ENCODE measurements at places on chromosomes 3 and 15.

GRCh38 chr3:110016235-110016815 is 679.0 kb upstream of the DPPA4 start:
- no peak for DNase-seq

GRCh38 chr3:46135475-46135874 is 72.6 kb downstream of the CCR1 start:
- no peak for DNase-seq

GRCh38 chr15:80929689-80930088 is 59.9 kb downstream of the MESD start:
- peak; percentile 25 for DNase-seq

- no peak for DNase-seq
Observed at GRCh38 chr15:50718700-50719125, 32.1 kb upstream of the TRPM7 start.

GRCh38 chr3:188978421-188979171 is 193.2 kb upstream of the TPRG1 start:
- peak; percentile 64 for DNase-seq

DNA sequence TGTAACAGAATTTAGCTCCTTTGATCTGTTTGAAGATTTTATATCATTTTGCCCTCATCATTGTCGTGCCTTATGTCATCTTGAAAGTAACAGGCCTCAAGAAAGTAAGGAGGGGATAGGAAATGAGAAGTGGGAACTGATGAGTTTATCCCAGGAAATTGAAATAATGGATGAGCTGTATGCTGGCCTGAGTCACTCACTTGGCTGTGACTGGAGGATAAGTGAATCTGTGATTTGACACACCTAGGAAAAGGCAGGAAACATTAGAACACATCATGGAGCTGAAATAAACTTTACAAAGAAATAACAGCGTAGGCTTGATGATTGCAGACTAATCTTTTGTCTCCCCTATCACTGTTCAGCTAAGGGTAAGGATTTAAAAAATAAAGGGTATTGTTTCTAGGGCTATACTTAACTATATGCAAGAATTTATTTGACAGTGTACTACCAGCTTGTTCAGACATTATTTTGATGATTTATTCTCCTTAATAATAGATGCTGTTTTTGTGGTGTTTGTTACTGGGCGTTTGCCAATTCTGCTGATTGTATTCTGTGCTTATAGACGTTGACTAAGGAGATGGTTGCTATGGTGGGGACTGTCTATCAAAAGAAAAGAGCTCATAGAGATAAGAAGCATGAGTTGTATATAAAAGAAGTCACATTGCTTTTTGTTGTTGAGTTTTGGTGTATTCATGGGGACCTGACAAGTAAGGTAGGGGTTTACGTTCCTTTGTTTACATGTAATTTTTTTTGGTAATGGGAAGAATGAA is 105.6 kb upstream of the ROPN1 start:
- peak; percentile 17 for DNase-seq

- peak; percentile 43 for DNase-seq
Observed at GRCh38 chr3:30760040-30760695, 134.3 kb downstream of the GADL1 start.

DNA sequence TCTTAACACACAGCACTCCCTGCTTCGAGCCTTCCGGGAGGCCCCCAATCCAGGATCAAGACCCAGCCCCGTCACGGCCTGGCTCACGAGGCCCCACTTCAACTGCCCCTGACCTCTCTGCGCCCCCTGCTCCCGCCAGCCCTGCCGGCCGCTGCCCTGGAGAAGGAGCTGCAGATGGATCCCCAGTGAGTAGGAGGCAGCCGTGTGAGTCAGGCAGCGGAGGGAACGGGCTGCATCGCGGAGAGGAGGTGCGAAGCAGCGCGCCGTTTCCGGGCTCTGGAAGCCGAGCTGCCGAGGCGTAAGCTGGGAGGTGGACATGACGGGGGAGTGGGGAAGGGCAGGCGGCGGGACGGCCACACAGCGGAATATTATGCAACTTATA is 133.4 kb downstream of the TPRA1 start:
- DNase-seq, result peak; percentile 74

DNA sequence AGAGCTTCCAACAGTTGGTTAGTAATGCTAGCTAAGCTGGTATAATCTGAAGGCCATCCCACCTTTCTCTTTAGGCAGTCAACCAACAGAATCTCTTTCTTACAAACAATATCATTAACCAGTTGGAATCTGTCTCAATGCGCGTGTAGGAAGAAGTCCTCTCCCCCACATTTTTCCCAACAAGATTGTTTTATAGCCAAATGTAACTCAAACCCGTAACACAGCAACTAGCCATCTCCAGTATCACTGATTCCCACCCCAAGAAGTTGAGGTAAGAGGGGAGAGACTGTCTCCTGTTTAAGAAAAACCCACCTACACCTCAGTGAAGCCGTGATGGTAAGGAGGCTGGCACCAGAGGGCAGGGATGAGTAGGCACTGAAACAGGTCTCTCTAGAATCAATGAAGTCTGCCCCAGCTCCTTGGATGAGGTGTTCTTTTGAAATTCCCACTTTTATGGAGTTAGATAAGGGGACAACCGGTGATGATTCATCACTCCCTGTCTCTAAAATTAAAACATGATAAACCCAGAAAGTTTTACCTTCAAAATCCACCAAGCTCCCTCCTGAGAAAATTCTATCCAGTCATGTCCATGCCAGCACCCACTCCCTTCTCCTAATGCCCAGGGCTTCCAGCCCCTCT is 30.9 kb downstream of the CDC25A start:
- peak; percentile 40 for DNase-seq

DNA sequence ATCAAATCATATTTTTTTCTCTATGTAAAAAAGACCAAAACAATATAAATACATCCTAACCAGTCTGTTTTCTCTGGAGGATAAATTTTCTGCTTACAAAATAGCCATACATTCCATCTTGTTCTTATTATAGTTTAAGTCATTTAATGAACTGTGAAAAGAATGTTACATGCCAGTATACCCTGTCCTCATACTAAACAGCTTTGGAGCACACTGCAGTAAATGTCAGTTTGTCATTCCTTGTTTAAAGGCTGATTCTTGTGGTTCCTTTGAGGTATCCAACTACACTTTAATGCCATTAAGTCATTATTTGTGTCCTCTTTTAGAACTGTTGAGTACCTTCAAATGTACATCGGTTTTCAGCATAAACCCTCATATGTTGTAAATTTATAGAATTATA is 52.7 kb upstream of the DCBLD2 start:
- DNase-seq, result peak; percentile 35

GRCh38 chr15:72722071-72722696 is 36.2 kb downstream of the BBS4 start:
- peak; percentile 65 for DNase-seq

DNA sequence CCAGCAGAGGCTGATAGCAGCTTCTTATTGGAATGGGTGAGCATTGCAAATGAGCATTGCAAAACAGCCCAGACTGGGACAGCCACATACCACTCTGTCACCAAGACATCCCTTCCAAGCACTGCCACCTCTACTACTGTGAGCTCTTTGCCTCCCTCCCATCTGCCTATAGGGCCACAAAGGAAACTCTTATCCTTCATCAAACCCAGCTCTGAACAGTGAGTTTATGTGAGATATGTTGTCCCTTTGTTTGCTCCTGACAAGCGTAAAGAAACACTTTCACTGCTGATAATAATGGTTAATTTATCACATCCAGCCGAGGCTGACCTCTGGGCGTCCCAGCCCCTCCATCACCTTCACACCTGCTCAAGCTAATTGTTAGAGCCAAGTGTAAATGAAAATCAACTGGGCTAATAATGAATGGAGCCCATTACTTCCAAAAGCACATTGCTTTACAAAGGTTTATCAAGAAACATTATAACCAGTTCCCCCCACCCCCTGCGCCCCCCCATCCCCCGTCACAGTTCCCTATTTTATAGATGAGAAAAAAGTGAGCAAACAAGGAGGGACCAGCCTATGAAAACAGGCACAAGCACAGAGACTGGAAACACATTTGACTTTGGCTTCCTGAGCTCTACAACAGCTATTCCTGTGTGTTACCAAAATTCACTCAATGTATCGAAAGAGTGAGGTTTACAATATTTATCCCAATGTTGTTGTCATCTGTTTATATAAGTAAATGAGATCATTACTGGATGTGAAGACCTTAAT is 146.3 kb downstream of the ANXA2 start:
- DNase-seq, result no peak

DNA sequence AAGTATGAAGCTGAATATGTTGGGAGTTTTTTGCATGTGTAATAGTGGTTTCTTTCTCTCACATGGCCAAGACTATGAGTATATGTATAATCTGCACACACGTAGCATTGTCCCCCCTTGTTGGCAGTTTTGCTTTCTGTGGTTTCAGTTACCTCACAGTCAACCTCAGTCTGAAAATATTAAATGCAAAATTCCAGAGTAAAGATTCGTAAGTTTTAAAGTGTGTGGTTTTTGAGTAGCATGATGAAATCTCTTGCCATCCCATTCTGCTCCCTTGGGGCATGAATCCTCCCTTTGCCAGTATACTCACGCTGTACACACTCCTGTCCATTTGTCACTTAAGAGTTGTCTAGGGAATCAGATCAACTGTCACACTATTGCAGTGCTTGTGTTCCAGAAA is 742.0 kb upstream of the CCDC54 start:
- DNase-seq, result peak; percentile 93

GRCh38 chr3:151557068-151557840 is 96.4 kb upstream of the IGSF10 start:
- DNase-seq, result no peak

DNA sequence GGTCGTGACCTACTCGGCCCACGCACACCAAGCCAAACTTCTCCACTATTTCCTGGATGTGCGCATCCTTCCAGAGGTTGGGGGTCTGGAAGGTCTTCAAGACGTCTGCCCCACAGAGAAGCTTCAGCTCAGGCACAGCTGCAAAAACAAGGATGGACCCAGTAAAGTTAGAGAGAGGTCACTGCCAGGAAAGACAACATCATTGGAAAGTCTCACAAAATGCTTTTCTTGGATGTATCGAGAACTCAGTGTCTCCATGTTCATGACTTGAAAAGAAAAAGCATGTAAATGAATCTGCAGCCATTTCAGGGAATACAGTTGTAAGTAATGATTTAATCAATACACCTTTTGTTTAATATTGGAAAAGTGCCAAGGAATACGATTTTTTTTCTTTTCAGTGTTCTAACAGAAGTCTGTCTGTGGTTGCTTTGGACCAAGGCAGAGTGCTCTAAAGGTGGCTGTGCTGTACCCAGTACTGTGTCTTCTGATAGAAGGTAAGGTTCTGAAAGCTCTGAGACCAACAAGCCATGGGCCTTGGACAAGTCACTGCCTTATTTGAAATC is 21.8 kb upstream of the RBP1 start:
- DNase-seq, result no peak

- no peak for DNase-seq
Observed at GRCh38 chr15:60620708-60621107, 141.8 kb upstream of the ICE2 start.

DNA sequence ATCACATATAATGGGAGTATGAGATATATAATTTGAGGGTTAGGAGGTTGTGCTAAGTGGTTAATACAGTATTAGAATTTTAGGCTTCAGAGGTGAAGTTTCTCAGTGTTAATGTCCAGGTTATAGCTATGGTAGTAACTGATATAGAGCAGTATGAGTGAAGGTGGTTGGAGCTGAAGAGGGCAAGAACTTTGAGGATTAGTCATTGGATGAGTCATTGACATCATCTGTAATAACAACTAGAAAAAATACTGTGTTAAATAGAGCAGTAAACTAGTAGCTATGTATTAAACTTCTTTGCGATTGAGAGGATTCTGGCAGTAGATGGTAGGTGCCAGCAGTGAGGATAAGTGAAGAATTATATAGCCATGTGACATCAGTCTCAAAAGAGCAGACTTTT is 47.5 kb upstream of the EIF3J start:
- peak; percentile 84 for DNase-seq
